Upper lobe of right lung (tissue), 1 donor: ENCODE measurements at places on chromosomes 16 and 17. TPM values are rescaled to one million over a fixed set of nuclear protein-coding genes. Genes with fewer than 3 reads are reported as not detected.

GRCh38 chr16:53912155-53912554 lies 208.2 kb downstream of the FTO start:
- no peaks in the 10 kb centered on the region for H3K36me3 ChIP-seq
- no peak for DNase-seq
- peaks cover 16% of the 10 kb centered on the region for H3K4me1 ChIP-seq
- no peaks in the 10 kb centered on the region for H3K27me3 ChIP-seq
- no peak overlapping the region for H3K4me3 ChIP-seq

DNA sequence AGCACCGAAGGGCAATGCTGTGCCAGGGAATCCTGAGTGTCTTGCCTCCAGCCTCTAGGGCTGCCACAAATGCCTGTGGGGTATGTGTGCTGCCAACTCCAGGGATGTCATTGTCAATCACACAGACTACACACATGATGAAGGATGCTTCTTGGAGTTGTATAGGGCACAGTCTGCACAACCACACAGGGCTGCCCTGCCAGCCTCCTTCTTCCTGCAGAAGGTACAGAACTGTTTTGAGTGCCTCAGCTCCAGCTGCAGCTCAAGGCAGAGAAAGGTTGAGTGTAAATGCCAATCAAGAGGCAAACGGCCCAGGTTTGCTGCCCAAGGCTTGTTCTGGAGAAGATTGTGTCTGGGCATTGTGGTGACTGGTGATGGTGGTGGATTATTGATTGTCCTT lies 15.6 kb downstream of the SCNN1B start:
- H3K36me3 ChIP-seq = no peaks in the 10 kb centered on the region
- H3K4me1 ChIP-seq = peaks cover 12% of the 10 kb centered on the region
- peak overlapping the region; percentile 11 for H3K27ac ChIP-seq
- DNase-seq = no peak

- no peak for DNase-seq
- no peaks in the 10 kb centered on the region for H3K36me3 ChIP-seq
- no peak overlapping the region for H3K27ac ChIP-seq
- H3K4me3 ChIP-seq = no peak overlapping the region
- peaks cover 13% of the 10 kb centered on the region for H3K4me1 ChIP-seq
These were observed 5.6 kb downstream of the BAIAP3 start for GRCh38 chr16:1338855-1339675.

- H3K36me3 ChIP-seq = peaks cover 78% of the 10 kb centered on the region
- no peak for DNase-seq
- H3K4me1 ChIP-seq = peaks cover 14% of the 10 kb centered on the region
These were observed 34.9 kb downstream of the NDEL1 start for GRCh38 chr17:8470447-8471047.

HSD17B1 gene
- 1.4 TPM for total RNA-seq

CSH2 gene
- total RNA-seq = not detected

- no peak overlapping the region for H3K4me3 ChIP-seq
- peaks cover 13% of the 10 kb centered on the region for H3K4me1 ChIP-seq
- peak; percentile 73 for DNase-seq
- no peaks in the 10 kb centered on the region for H3K27me3 ChIP-seq
These were observed 28.1 kb downstream of the TTYH2 start for GRCh38 chr17:74241431-74241830.

DNA sequence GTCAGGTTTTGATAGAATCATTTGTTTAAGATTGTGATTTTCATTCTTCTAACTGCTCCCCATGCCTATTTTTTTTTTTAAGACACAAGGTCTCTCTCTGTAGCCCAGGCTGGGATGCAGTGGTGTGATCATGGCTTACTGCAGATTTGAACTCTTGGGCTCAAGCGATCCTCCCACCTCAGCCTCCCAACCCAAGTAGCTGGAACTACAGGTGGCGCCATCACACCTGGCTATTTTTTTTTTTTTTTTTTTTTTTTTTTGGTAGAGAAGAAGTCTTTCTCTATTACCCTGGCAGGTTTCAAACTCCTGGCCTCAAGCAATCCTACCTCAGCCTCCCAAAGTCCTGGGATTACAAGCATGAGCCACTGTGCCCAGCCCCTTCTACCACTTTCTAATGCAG lies 223.3 kb downstream of the CBLN1 start:
- no peaks in the 10 kb centered on the region for H3K36me3 ChIP-seq
- H3K27ac ChIP-seq = no peak overlapping the region
- H3K4me1 ChIP-seq = no peaks in the 10 kb centered on the region
- no peaks in the 10 kb centered on the region for H3K27me3 ChIP-seq
- no peak for DNase-seq

DNA sequence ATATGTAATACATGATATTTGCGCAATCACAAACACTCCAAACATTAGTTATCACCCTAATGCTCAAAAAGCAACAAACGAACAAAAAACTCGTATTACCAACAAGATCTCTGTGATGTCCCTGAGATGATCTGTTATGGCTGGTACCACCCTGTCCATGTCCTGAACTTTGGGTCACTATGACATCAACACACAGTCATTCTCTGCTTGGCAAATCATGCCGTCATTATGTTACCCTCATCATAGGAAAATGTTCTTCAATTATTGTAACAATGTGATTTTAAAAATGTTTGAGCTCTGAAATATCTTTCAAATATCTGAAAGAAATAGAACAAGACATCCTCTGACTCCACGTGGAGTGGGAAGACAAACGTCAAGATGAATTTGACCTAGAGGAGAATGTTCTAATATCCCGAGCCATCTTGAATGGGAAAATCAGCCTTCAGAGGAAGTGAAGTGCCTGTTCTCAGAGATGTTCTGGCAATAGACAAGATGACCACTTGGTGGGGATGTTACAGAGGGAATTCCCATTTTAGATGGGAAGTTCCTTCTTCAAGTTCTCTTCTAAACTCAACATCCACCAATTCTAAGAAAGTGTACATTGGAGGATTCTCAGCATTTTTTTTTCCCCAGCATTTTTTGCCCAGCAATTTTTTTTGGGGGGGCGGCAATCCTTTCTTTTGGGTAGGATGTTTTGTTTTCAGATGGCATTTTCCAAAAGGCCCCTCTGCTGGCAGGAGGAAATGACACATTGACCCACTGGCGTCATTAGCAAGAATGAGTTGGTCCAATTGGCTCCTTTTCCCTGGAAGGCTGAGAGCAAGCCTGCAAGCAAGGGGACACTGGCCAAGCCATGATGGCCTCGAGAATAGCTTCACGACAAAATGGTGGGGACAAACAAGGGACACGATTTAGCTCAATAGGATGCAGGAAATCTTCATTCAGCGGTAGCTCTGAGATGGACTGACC lies 3.7 kb upstream of the HSD17B2 start:
- no peak overlapping the region for H3K27ac ChIP-seq
- no peak for DNase-seq
- H3K36me3 ChIP-seq = no peaks in the 10 kb centered on the region

DNA sequence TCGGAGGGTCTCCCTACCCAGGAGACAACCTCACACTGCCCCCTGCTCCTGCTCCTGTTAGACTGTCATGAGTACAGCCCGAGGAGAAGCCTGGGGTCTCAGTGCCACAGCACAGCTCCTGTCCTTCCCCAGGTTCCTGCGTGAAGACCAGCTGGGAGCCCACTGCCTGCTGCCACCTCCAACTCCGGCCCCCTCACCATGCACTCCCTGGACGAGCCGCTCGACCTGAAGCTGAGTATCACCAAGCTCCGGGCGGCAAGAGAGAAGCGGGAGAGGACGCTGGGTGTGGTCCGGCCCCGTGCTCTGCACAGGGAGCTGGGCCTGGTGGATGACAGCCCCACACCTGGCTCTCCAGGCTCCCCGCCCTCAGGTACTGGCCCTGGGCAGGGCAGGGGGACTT lies 16.2 kb downstream of the GLIS2 start:
- no peaks in the 10 kb centered on the region for H3K27me3 ChIP-seq
- peaks cover 26% of the 10 kb centered on the region for H3K4me1 ChIP-seq
- H3K4me3 ChIP-seq = no peak overlapping the region
- H3K36me3 ChIP-seq = peaks cover 31% of the 10 kb centered on the region

HEATR9 gene
- total RNA-seq = 0.17 TPM

OR4D1 gene
- total RNA-seq = not detected
